Stimulated activated CD4-positive, alpha-beta T cell treated with anti-CD3 and anti-CD28 coated beads, Interleukin-12 subunit alpha, Interleukin-12 subunit beta, amount 100 ng/mL, for 24 hours (primary cell): ENCODE measurements at places on chromosomes 3 and 15.

GRCh38 chr3:53274938-53275605 is 19.2 kb upstream of the TKT start:
- DNase-seq, result no peak

- DNase-seq, result no peak
Observed at GRCh38 chr3:33146791-33147445, 33.1 kb downstream of the CRTAP start.

GRCh38 chr15:73051391-73051806 is 864 bp upstream of the NEO1 start:
- DNase-seq, result no peak

DNA sequence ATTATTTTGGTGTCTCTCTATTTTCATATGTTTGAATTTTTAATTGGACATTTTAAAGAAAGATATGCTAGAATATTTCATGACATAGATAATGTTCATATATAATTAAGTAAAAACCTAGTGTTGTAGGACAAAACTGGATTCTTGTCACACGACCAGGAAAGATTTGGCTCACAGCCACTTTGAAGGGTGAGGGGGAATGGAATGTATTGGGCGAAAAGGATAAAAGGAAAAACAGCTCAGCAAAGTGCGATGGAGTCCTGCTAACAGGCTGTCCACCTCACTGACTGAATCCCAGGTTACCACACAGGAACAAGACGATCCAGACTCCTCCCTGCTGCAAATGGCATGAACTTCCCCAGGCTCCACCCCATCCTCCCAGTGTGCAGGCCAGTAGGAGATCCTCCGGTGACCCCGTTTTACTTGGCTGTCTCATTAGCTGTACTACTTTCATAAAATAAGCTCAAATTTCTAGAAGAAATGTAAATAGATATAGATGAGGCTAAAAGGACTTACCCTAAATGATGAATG is 186.2 kb downstream of the CD47 start:
- no peak for DNase-seq

DNA sequence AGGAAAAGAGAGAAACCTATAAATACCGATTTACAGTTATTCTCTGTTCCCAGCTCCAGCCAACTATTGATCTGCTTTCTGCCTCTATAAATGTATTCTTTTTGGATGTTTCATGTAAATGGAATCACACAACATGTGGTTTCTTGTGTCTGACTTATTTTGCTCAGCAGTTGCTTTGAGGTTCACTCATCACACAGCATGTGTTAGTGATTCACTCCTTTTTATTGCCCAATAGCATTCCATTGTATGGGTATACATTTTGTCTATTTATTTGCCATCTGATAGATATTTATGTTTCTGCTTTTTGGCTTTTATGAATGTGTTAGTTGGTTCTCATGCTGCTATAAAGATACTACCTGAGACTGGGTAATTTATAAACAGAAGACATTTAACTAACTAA is 23.6 kb downstream of the CCR1 start:
- DNase-seq, result no peak

GRCh38 chr3:2628117-2628516 is 482.1 kb downstream of the IL5RA start:
- no peak for DNase-seq

DNA sequence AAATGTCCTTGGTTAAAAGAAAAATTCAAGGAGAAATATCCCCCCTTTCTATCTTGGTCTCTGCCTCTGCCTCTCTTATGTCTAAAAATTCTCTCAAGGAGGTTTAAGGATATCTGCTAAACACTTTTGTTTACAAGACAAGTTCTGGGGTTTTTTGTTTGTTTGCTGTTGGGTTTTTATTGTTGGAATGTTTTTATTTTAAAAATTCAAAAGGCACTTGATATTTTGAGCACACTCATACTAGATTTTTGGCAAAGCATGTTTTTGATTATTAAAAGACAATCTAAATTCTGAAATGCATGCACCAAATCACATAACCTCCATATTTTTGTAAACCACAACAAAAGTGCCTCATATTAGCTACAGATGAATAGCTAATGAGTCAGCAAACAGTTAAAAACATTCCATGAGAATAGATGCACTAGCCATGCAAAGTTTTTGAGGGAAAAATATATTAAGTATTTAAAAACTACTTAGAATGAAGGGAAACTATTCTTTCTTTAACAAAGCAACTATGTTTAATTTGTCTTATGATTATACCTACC is 84.6 kb downstream of the ZBTB20 start:
- no peak for DNase-seq

DNA sequence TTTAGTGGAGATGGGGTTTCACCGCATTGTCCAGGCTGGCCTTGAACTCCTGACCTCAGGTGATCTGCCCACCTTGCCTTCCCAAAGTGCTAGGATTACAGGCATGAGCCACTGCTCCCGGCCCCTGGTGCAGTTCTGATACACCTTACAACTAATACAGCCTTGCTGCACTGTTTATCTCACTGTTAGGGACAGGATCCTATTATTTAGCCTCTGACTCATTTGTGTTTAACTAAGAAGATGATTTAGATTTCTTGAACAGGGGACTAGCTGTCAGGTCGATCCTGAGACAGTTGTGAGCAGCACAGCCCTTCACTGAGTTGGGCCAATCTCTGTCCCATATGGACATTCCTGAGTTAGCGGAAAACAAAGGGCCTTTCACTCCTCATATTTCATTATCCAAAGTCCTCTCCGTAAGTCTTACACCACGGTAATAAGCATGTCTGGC is 19.2 kb downstream of the GYG1 start:
- DNase-seq, result no peak

DNA sequence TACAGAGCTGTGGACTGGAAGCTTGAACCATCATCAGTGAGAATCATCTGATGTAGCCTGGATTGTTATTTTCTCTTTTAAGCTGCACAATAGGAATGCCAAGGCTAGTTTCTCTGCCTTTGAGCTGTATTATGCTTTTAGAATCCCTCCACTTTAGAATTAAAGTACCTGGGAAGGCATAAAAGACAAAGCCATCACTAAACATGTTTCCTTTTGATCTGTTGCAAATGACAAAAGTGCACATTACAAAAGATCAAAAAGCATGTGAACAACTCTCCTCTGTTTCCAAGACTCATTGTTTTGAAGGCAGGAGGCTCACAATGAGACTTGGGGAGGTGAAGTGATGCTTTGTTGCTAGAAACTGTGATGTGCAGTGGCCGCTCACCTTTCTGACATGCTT is 51.8 kb downstream of the LARS2 start:
- no peak for DNase-seq

DNA sequence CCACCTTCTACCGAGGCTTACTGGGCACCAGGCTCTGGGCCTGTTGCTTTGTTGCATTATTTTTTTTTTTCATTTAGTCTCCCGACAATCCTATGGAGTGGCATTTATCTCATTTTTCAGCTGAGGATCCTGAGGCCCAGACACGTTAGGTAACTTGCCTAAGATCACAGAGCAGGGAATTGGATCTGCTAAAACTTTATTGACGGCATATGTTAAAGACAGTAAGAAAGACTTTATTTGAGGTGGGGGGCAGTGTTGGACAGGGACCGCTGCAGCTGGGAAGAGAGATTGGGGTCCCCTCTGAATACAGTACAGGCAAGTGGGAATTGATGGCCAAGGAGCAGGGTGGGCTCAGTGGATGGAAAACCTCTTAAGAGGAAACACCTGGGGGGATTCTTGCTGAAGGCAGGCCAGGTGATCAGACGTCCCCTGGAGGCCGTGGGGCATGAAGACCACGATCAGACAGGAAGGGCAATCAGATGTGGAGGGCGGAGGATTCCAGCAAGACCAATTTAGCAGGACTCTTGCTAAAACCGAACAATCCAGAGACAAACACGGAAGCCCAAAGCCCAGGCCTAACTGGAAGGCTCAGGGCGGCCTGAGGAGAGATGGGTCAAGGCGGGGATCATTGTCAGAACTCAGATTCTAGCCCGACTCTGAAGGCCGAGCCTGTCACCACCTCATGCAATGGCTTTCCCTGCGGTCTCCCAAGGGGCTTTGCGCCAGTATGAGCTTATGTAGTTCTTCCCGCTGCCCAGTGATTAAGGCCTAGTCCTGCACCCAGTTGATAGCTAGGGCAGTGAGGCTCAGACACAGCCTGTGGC is 53.7 kb downstream of the RGMA start:
- no peak for DNase-seq

GRCh38 chr15:86002444-86002843 is 77.2 kb upstream of the AGBL1 start:
- no peak for DNase-seq

DNA sequence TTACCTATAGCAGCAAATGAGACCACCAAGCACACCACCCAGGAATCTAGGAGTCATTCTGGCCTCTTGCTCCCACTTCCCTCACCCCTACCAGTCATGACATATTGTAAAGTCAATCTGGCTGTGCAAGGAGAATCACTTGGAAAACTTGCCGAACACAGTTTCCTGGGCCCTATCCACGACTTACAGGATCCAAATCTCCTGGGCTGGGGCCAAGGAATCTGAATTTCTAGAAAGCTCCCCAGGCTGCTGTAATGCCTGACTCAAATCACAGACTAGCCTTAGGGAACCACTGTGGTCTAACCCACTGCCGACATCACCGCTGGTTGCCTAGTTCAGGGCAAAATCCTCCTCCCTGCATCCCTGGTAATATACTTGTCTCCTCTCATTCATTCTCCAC is 4.2 kb upstream of the CRABP1 start:
- no peak for DNase-seq

DNA sequence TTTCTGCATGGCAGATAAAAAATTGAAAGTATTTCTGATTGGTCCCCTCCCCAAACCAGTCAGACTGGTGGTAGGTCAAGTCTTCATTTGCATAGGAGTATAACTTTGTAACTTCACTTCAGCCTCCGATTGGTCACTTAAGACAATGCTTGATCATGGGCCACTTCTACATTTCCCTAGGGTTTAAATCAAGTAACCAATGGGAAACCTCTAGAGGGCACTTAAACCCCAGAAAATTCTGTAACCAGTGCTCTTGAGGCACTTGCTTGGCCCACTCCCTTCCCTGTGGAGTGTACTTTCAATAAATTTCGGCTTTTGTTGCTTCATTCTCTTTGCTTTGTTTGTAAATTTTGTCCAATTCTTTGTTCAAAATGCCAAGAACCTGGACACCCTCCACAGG is 225.5 kb downstream of the ARPP21 start:
- DNase-seq, result no peak

- DNase-seq, result no peak
Observed at GRCh38 chr3:52471371-52472238, 16.2 kb downstream of the NISCH start.

GRCh38 chr3:21331321-21331720 is 419.7 kb downstream of the ZNF385D start:
- no peak for DNase-seq

GRCh38 chr3:104676241-104676640 is 690.5 kb upstream of the ALCAM start:
- no peak for DNase-seq

GRCh38 chr15:78951841-78952238 is 7.0 kb upstream of the CTSH start:
- no peak for DNase-seq
